ENCODE measurements at places on chromosomes 4 and X.
A peak's percentile ranks its signal among the peaks of the same experiment; 100 is the strongest.

DNA sequence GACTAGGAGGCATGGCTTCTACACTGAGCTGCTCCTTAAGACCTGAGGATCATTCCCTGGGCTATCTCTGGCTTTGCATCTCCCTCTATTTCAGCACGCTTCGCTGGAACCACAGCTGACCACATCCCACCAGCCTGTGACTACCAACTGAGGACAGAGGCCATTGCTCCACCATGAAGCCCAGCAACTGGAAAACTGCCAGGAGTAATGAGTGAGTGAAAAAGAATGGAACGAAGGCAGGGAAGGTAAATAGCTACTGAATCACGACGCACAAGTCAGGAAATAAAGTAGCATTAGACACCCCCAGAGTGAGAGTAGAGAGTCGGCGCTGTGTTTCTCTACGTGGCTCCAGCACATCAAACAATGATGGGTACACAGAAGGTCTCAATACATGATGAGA, 314.7 kb downstream of the LDB2 start:
- DNase-seq, result peak; percentile 48

- no peak for DNase-seq
Measured at GRCh38 chr4:135564090-135564489, 1362.5 kb upstream of the PABPC4L start.

GRCh38 chrX:154436374-154436982, 476 bp upstream of the GDI1 start:
- no peak for DNase-seq

GRCh38 chrX:13487731-13488505, 81.5 kb upstream of the EGFL6 start:
- DNase-seq, result peak; percentile 77

DNA sequence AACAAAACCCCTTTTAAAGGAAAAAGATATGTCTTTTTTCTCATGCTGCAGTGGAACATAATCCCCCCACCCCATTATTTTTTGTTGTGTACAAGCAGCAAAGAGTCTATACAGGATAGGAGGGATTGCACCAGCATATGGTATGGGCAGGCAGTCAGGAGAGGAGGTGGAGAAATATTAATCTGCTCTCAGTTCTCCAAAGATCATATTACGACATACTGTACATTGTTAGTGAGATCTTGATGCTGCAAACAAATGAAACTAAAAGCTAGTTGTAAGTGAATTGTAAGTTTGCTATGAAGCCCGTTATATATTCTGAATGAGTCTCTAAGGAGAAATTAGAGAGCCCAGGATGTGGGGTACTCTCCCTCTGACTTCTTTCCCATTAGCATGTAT, 75.3 kb downstream of the RAPGEF2 start:
- no peak for DNase-seq

DNA sequence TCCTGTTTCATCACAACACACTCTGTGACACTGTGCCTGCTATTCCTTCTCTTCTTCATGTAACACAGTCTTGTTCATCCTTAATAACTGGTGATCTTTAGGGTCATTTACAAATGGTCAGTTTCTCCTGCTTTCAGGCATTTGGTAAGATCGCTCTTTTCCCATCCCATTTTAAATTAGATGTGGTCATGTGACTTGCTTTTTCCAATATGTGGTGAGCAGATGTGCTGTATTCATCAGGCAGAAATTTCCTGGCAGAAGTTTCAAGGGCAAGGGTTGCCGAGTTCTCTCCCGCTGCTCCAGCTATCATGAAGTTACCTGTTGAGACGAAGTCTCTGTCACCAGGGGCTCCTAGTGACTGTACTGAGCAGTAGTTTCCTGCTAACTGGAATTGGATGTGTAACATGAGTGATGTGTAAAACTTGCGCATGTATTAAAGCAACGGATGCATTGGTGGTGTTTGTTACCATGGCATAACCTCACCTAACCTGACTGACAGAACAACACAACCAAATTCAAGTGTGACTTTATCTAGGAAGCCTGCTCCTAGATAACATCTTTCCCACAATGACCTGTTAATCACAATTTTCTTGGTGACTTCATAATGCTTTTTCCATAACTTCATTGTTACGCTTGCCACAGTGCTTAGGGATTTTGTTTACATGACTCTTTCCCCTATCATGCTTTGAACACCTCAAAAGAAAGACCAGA, 29.5 kb upstream of the BMPR1B start:
- no peak for DNase-seq

DNA sequence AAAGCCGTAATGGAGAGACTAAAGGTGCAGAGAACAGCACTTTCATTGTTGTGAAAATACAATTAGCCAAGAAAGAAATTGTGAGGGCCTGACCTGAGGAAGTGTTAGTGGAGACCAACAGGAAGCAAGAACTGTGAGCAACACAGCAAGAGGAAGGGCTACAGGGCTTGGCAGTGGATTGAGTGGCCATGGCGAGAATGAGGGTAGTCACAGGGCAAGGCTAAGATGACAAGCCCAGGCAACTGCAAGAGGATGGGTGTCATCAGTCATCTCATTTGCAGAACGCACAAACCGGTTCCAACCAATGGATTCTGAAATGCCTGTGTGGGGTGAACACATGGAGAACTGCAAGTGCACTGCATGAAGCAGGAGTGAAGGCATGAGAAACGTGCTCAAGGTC, 3.6 kb downstream of the SLC10A6 start:
- peak; percentile 25 for DNase-seq

GRCh38 chr4:40800064-40800463, 50.3 kb downstream of the NSUN7 start:
- no peak for DNase-seq

DNA sequence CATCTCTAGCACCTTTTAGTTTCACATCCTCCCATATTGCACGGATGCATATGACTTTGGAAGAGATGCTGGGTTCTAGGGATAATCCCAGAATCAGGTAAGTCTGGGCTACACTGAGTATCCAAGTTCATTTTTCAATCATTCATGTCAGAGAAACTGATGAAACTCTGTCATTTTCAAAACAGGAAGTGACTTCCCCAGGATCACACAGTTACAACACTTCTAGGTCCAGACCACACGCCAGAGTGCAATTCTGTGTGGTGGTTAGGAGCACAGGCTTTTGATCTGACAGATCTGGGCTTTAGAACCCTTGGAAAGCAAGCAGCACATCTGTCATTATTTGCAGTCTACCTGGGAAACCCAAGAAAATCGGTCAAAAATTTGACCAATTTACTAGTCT, 52.1 kb upstream of the CDKN2AIP start:
- DNase-seq, result no peak

GRCh38 chr4:57554556-57555092, 444.4 kb upstream of the IGFBP7 start:
- no peak for DNase-seq

- no peak for DNase-seq
Measured at GRCh38 chr4:13706120-13706519, 78.6 kb upstream of the BOD1L1 start.

DNA sequence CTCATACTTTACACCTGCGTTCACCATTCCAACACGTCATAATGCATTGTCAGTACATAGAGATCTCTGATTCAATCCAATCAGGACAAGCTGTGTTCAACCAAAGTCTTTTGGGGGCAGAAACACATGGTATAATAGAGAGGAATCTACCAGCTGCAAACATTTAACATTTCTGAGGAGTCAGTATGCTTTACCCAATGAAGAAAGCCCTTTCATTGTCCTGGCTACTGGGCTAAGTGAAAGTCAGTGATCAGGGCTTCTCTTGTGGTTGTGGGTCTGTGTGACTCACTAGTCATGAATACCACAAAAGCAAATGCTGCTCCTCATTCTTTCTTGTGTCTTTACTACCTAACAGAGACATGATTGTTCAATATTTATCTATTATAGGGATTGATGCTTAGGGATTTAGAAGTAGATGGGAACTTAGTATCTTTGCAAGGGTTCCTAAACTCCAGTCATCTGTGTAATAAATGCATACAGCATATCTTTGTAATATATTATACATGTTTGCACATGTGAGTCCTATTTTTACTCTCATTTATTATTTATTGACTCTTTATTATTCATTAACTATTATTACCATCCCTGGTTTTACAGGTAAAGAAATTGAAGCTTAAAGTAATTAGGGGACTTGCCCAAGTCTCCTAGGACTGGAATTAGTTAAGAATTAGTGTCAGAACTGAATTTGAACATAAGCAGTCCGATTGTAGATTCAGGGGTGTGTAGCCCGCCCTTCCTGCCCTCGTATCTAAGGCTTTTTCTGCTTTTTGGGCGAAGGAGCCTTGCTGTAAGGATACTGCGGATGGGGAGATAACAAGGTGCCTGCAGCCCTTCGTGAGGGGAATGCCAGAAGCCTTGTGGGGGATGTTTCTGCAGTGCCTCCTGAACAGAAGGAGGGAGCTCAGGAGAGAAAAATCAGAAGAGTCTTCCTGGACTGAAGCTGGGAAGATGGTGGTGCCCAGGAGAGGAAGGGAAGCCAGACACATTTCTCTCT, 353.1 kb upstream of the BOD1L1 start:
- peak; percentile 98 for DNase-seq

DNA sequence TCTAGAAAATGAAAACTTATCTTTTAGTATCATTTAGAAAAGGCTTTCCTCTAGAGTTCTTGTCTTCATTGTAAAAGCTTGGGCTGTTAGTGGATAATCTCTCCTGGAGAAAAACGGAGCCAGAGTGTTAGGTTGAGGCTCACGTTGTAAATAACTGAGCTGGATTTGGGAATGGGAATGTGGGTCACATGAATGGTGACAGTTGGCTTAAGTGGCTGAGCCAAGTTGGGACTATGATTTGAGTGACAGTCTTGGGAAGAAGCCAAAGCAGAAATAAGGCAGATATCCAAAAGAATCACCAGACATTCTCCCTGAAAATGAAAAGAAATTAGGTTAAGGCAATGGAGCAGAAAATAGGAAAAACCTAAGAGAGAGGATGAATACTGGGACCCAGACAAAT, 33.6 kb upstream of the PDGFC start:
- DNase-seq, result no peak

- DNase-seq, result peak; percentile 88
Measured at GRCh38 chrX:148871422-148872160, 371.2 kb downstream of the AFF2 start.

- DNase-seq, result peak; percentile 83
Measured at GRCh38 chr4:138235419-138235952, 6.7 kb downstream of the SLC7A11 start.

DNA sequence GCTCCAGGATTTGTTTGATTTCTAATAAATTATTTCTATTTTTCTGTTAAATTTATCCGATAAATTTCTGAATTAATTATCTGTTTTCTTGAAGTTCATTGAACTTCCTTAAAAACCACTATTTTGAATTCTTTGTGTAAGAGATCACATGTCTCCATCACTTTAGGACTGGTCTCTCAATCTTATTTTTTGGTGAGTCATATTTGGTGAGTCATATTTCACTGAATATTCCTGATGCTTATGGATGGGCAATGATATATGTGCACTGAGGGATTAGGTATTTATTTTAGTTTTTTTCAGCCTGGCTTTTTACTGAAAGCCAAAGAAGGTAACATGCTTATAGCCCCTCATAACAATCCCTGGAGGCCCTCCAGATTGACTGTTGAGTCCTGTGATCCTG, 48.5 kb upstream of the IL15 start:
- DNase-seq, result peak; percentile 71

- no peak for DNase-seq
Measured at GRCh38 chr4:86846921-86847320, 2.3 kb downstream of the SLC10A6 start.

DNA sequence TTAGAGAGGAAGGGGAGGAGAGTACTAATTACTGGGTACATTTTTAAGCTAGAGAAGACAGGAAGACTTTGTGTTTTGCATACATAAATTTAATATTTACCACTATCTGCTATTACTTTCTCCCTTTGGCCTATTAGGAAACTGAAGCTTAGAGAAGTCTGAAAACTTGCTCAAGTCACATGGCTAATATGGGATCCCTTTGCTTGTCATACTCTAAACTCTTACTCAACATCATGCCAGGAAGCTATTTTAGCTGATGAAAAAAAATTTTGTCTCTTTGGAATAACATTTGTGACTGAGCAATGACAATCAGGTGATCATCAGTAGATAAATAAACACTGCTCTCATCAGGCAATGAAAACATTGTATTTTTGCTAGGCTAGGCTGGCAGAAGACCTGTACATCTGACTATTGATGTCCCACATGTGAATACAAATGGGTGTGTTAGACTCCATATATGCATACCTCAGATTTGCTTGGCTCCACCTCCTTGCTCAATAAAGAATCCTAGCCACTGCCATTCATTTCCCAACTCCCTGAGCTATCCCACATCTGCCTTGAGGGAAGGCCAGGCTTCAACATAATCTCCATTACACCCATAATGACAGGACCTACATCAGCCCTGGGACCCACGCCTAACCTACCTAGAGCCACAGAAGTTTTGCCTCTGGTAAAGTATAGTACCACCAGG, 17.0 kb upstream of the DCLK2 start:
- DNase-seq, result no peak

DNA sequence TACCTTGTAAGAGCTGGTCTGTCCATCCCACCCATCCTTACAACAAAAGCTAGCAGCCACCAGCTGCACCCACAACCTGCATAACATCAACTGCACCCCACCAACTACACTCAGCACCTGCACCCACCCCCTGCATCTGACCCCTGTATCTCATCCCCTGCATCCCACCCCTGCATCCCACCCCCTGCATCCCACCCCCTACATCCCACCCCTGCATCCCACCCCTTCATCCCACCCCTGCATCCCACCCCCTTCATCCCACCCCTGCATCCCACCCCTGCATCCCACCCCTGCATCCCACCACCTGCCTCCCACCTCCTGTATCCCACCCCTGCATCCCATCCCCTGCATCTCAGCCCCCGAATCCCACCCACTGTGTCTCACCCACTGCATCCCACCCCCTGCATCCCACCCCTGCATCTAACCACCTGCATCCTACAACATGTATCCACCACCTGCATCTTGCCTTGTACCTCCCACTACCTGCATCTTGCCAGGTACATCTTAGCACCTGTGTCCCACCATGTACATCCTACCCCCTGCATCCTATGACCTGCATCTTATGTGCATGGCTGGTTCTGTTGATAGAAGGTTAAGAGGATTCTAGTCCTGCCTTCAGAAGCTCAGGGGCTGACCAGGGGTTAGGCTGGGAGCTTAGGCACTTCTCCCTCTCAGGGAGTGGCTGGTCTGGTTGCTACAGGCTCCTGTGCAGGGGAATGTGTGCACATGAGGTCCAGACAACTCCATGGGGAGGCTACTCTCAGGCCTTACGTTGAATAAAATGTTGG, 9.4 kb downstream of the TMEM271 start:
- DNase-seq, result no peak

DNA sequence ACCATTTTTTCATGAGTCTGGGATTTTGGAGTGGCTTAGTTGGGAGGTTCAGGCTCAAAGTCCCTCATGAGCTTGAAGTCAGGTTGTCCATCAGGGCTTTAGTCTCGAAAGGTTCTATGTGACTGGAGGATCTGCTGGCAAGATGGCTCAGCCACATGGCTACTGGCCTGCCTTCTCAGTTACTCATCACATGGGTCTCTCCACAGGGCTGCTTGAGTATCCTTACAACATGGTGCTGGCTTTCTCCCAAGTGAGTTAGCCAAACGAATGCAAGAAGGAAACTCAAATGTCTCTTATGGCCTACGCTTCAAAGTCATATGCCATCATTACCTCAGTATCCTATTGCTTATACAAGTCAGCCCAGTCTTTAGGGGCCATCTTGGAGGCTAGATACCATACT, 106.3 kb upstream of the VCX3B start:
- DNase-seq, result no peak

- DNase-seq, result peak; percentile 44
Measured at GRCh38 chr4:165016971-165017370, 14.8 kb upstream of the TRIM60 start.

GRCh38 chr4:146506272-146506671, 15.5 kb downstream of the SLC10A7 start:
- DNase-seq, result no peak

Data from HT1080 (cell line).